ENCODE measurements at places on chromosomes 2 and 18.

- no peak for DNase-seq
These were observed 24.7 kb downstream of the TLK1 start for GRCh38 chr2:171136024-171136423.

GRCh38 chr2:63734510-63734909 lies 107.2 kb upstream of the UGP2 start:
- DNase-seq: no peak

GRCh38 chr2:105771836-105772235 lies 27.1 kb downstream of the NCK2 start:
- no peak for DNase-seq

DNA sequence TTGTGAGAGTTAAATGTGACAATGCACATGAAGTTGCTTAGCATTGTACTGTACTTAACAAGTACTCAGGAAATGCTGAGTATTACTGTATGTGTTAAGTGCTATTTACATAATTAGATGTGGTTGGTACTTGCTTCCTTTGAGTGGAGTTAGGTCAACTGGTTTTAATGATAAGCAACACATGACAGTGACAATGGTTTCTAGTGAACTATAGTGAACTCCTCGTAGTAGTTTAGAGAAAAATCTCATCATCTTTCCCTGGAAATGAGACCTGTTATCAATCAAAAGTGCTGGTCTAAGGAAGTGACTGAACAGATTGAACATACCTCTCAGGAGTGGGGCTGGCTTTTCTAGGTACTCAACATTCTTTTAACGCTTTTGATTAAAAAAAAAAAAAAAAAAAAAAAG lies 29.2 kb upstream of the ZDBF2 start:
- DNase-seq: no peak

DNA sequence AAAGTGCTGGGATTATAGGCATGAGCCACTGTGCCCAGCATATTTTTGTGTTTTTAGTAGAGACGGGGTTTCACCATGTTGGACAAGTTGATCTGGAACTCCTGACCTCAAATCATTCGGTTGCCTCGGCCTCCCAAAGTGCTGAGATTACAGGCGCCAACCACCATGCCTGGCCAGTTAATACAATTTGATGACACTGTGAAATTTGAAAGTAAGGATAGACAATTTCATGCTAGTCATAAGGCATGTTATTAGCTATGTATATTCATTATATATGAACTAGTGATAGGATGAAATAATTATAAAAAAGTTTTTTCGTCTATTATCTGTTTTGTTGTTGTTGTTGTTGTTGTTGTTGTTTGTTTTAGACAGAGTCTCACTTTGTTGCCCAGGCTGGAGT lies 8.6 kb upstream of the RIF1 start:
- DNase-seq: no peak

DNA sequence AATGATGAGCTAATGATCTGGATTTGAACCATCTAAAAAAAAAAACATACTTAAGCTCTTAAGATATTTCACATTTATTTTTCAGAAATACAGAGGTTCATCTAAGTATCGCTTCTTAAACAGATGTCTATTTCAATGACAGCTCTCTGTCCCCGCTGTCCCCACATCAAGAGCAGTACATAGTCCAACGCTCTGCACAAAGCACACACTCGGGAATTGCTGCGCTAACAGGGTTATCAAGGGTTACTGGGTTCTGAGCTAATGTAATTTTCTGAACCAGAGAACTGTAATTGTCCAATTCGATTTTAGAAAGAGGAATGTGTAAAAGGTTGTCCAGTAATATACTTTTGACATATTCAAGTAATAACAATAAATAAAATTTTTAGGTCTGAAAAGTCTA lies 58.8 kb upstream of the ST8SIA5 start:
- no peak for DNase-seq

GRCh38 chr2:218275371-218276072 lies 5.2 kb downstream of the PNKD start:
- DNase-seq: no peak

DNA sequence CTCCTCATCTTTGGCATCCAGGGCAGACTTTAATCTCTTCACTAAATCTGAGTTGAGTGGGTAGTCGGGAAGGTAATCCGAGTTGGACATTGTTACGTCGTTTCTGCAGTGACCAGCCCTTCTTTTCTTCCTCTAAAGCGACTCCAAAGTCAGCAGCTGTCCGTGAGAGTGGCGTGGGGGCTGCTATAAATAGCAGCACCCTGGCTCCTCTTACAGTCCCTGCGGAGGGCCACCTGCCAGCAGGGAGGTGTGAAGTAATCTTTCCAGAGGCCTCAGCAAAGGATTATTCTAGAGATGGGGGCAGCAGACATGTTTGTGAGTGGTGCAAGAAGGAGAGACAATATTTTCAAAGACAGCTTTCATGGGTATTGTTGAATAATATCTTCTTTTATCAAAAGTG lies at the start of gene ASB18:
ASB18 (minus strand) TSS at position 151 of the 400 bp plus-strand sequence; CDS start at position 90, 61 bp downstream.
- DNase-seq: no peak

- peak; percentile 37 for DNase-seq
These were observed 48.0 kb downstream of the SERPINB8 start for GRCh38 chr18:64017870-64018269.

GRCh38 chr2:162480067-162480466 lies 136.1 kb downstream of the GCA start:
- DNase-seq: no peak

GRCh38 chr2:15142069-15142689 lies 419.0 kb downstream of the NBAS start:
- DNase-seq: peak; percentile 79

DNA sequence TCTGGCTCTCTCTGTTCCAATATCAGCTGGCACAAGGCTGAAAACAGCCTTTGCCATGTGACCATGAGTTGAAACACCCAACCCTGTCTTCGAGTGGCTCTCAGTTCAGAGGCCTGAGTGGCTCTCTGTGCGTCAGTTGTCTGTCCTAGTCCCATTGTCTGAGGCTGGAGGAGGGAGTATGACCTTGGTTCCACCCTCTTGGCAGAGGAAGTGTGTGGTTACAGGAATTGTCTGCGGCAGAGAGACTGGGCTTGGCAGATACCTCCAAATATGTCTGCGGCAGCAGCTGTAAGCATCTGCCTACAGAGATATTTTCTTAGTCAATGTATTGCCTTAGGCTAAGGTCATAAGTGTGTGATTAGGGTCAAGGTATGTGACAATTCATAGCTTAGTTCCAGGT lies 32.6 kb downstream of the CNGA3 start:
- DNase-seq: peak; percentile 29

DNA sequence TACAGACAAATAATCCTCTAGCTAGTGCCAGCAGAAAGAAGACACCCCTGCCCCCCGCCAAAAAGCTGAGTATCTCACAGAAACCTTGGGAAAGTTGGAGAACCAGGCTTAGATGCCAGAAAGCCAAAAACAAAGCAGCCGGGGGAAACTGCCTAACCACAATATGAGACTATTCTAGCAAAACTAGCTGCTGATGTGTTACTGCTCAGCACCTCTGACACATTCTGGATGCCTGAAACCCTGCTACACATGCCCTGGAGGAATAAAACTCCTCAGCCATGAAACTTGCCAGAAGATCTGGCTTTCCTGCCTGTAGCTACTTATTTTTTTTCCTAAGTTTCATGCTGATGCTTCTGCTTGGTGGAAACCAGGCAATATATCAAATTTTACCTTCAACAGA lies 122.7 kb upstream of the GCFC2 start:
- DNase-seq: no peak

- DNase-seq: no peak
These were observed 50.2 kb downstream of the EMILIN2 start for GRCh38 chr18:2896990-2897389.

DNA sequence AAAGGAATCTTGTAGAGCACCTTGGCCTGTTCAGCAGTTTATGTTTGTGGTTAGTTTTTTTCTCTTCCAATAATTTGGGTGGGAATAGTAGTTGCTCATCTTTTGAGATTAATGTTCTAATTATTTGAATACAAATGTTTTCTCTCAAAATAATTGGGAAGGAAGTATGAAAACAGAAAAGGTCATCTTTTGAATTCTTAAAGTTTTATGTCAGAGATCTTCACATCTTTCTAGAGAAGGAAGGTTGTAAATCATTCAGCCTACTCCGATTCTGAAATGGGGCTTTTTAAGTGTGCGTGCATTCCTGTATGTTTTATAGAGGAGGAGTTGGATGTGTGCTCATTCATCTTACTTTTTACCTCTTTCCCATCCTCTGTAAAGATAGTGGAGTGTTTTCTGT lies 29.0 kb downstream of the GRHL1 start:
- no peak for DNase-seq

GRCh38 chr2:203737360-203737759 lies 30.9 kb downstream of the CD28 start:
- DNase-seq: no peak

DNA sequence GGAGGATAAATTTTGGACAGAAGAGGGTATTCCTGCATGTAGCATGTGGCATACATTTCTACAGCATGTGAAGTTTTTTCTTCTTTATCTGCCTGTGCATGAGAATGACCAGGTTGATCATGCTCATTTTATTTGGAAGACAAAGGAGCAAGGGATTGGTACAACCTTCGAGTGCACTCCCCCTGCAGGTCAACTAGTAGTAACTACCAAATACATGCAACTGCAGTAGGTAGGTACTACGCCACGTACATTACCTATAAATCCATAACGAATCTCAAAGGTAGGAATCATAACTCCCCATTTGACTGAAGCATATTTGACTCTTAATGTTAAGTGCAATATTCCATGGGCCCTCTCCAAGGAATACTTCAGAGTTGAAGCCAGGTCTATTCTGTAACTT lies 763.9 kb downstream of the TSN start:
- peak; percentile 37 for DNase-seq

- DNase-seq: no peak
These were observed 1.6 kb downstream of the PRKAG3 start for GRCh38 chr2:218829868-218830451.

GRCh38 chr2:115077626-115078025 lies 635.2 kb downstream of the DPP10 start:
- no peak for DNase-seq

GRCh38 chr2:224145751-224146355 lies 106.8 kb upstream of the SERPINE2 start:
- DNase-seq: no peak

DNA sequence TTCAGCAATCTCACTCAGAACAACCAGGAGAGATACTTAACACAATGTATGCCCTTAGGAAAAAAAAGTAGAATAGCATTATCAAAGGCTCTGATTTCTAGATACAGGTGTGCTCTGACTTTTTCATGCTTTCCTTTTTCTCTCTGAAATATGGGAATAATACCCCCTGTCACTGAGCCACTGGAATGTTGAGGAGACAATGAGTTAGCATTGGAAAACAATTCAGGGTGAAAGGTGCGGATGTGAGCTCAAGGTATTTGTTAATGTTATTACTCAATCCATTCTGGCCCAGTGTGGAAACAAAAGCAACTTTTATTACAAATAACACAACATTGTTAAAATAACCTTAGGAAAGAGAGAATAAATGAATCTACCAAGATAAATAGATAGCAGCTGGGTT lies 228.0 kb downstream of the IKZF2 start:
- DNase-seq: no peak

- DNase-seq: no peak
These were observed 564.7 kb downstream of the TNS1 start for GRCh38 chr2:217438136-217438535.

- no peak for DNase-seq
These were observed 28.0 kb upstream of the PPP1R1C start for GRCh38 chr2:181957668-181958067.

DNA sequence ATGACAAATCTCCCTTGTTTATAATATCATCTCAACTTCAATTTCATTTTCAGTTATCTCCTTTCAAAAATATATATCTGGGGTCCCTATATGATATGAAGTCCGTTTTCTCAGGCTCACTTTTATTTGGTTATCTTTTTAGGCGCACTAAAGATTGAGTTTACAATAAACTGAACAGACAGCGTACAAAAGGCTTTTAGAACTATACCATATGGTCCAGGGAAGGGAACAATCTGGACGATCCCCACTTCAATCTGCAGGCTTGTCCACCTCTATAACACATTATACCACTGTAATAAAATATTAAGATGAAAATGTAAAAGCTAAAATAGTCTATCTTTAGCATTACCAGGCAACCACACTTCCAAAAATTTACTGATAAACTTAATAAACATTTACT lies 289.9 kb downstream of the ZEB2 start:
- no peak for DNase-seq

GRCh38 chr2:19835781-19836281 lies 66.0 kb downstream of the TTC32 start:
- DNase-seq: no peak

DNA sequence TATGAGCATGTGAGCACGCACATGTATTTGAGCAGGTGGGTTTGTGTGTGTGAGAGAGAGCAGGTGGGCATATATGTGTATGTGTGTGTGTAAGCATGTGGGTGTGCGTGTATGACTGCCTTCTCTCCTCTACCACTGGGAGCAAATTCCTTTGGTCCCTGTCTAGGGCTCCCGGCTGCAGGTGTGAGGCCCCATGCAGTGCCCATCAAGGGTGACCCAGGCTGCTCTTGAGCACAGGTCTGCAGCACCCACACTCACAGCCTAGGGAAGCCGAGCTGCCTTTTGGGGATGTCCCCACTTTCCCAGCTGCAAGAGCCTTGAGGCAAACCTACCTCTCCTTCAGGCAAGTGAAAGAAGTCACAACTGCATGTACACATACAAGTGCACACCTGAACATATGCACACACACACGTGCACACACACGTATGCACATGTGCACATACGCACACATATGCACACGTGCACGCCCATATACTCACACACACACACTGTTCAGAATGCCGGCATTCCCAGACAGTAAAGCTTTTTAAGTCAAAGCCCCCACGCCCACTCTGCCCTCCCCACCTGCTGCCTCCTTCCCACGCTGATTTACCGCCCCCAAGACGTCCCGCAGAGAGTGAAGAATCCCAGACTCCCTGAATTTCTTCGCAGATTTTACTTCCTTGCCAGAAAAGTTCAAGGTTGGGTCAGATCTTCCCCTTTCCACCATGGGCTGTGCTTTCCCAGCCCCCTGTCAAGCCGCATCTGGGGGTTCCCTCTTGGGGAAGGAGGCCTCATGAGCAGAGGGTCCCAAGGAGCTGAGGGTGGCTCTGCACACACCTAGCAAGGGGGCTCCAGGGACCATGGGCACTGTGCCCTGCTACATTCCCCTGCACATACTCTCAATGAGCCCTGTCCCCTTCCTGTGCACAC lies 170.6 kb downstream of the TWIST2 start:
- no peak for DNase-seq

DNA sequence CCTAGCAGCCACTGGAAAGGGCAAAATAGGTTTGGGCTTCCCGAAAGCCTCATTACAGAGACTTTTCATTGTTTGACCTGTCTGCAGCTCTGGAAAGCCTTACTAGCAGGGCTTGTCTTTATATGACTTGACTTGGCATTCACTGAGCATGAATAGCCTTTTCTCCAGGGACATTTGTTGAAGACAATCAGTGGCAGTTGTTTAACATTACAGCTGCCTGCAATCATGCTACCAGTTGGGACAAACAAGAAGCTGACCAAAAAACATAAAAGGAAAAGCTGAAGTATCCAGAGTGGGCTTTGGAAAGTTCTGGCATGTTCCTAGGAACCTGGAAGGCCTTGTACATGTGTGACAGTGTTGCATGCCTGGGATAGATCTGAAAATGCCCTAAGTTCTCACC lies 121.4 kb downstream of the KCNF1 start:
- DNase-seq: no peak

All from RPMI8226 (cell line).